IMR-90 (cell line): ENCODE measurements at places on chromosomes 16 and 17. TPM values are rescaled to one million over a fixed set of nuclear protein-coding genes. Genes with fewer than 3 reads are reported as not detected.

TP53TG3F gene
- not detected in 2 replicates for total RNA-seq

ABCA6 gene
- total RNA-seq, result under 0.01 TPM in 2 replicates

GRCh38 chr16:67449336-67449735 lies 18.4 kb downstream of the HSD11B2 start:
- DNase-seq, result no peak
- no peak overlapping the region for H3K4me3 ChIP-seq
- no peaks in the 10 kb centered on the region for H3K27me3 ChIP-seq
- H3K4me1 ChIP-seq, result peaks cover 32% of the 10 kb centered on the region

GRCh38 chr17:81328489-81328888 lies 33.4 kb upstream of the SLC38A10 start:
- H3K4me3 ChIP-seq, result no peak overlapping the region
- peaks cover 29% of the 10 kb centered on the region for H3K27me3 ChIP-seq
- H3K4me1 ChIP-seq, result peaks cover 18% of the 10 kb centered on the region
- no peak for DNase-seq

DNA sequence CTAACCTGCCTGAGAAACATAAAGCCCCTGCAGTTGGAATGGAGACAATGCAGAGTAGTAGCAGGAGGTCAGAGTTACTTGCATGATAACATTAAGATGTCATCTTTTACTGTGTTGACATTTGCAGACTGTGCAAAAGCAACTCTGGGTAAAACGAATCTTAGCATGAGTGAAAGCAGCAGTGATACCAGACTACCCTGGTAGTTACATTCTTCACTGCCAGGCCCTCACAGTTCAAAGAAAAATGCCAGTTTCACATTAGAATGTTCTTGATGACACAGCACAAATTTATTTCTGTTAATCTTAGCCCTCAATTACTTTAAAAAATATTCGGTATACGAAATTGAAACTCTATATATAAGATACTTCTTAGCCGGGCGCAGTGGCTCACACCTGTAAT lies 12.2 kb downstream of the MPHOSPH6 start:
- H3K4me3 ChIP-seq, result no peak overlapping the region
- peak overlapping the region; percentile 71; the same call in 1 of the 2 replicates for H3K27ac ChIP-seq
- no peak for DNase-seq
- H3K4me1 ChIP-seq, result peaks cover 3% of the 10 kb centered on the region
- H3K36me3 ChIP-seq, result peaks cover 28% of the 10 kb centered on the region

DNA sequence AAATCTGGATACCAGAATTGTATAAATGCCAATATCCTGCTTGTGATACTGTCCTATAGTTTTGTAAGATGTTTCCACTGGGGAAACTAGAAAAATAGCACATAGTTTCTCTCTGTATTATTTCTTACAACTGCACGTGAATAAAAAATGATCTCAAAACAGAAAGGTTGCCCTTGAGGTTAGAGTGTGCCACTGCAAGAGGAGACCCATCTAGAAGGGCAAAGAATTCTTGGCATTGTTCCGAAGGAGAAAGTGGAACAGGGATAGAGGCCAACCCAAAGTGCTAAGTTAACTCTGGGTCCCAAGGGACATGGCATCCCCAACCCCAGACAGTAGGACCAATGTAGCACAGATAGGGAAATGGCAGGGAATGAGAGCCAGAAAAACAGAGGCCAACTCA lies 477.5 kb upstream of the HSBP1 start:
- DNase-seq, result no peak
- H3K36me3 ChIP-seq, result no peaks in the 10 kb centered on the region
- no peak overlapping the region for H3K27ac ChIP-seq
- H3K4me3 ChIP-seq, result no peak overlapping the region

- no peak overlapping the region for H3K4me3 ChIP-seq
- H3K27me3 ChIP-seq, result no peaks in the 10 kb centered on the region
- DNase-seq, result peak; percentile 38
- H3K27ac ChIP-seq, result no peak overlapping the region
- H3K36me3 ChIP-seq, result no peaks in the 10 kb centered on the region
Measured at GRCh38 chr16:66656547-66656946, 40.0 kb downstream of the CMTM4 start.

DNA sequence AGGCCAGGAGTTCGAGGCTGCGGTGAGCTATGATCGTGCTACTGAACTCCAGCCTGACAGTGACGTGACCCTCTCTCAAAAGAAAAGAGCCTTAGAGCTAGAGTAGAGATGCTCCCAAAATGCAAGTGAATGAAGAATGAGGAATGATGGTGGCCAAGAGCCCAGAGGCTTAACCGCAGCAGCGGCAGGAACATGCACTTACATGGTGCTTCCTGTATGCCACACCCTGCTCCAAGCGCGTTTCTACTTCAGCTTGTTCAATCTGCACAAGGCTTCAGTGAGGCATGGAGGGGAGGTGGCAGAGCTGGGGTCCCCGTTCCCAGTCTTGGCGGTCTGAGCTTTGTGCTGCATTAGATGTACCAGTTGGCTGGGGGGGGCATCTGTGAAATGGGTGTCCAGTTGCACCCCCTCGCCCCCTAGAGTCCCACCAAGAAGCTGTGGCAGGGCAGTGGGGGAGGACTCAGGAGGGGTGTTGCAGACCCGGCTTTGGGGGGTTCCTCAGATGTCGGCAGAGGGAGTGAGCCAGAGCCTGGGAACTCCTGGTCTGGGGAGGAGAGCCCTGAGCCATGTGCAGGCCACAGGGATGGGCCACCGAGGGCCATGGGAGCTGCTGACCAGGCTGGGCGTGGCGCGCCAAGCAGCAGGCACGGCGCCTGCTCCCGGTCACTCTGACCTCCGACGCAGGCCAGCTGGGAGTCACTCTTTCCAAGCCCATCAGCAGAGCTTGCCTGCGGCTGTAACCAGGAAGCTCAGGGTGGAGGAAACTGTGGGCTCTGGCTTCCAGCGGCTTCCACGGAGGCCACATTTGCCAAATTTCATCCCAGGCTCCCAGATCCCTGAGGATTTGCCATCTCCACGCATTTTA lies 260.1 kb downstream of the PARN start:
- no peaks in the 10 kb centered on the region; the same call in 1 of the 2 replicates for H3K27me3 ChIP-seq
- no peak overlapping the region for H3K4me3 ChIP-seq
- no peaks in the 10 kb centered on the region for H3K36me3 ChIP-seq
